Glutamatergic neuron (in vitro differentiated cells): ENCODE measurements at places on chromosomes 7 and 10.

DNA sequence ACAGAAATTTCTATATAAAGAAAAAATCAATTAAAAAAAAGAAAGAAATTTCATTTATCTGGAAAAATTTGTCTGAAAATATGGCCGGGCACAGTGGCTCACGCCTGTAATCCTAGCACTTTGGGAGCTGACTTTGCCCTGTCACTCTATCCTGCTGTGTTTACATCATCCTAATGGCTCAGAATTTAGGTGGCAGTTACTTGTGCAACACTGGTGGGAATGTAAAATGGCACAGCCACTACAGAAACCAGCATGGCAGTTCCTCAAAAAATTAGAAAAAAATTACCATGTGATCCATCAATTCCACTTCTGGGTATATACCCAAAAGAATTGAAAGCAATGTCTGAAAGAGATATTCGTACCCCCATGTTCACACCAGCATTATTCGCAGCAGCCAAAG, 405.2 kb upstream of the AUTS2 start:
- no peak for DNase-seq

GRCh38 chr7:49091519-49091918, 167.2 kb downstream of the CDC14C start:
- DNase-seq = no peak

DNA sequence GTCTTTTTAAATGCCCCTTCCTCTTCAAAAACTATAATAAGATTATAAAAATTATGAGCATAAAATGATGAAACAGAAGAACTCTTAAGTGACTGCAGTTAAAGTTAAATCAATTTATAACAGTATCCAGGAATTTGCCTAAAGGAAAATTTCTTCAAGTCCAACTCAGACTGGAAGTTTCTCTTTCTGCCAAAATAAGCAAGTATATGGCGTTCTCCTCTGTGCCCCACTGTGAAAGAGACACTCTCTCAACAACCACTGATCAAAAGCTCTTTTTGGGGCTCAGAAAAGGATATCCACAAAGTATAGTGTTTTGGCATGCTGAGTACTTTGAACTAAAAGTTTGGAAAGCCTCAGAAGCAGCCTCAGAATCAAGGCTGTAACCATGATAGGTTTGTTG, 139.9 kb downstream of the SKIDA1 start:
- DNase-seq = no peak

GRCh38 chr7:85356916-85357315, 170.1 kb upstream of the SEMA3D start:
- no peak for DNase-seq

- DNase-seq = no peak
These were observed 477.0 kb downstream of the PTPRN2 start for GRCh38 chr7:158110661-158111048.

DNA sequence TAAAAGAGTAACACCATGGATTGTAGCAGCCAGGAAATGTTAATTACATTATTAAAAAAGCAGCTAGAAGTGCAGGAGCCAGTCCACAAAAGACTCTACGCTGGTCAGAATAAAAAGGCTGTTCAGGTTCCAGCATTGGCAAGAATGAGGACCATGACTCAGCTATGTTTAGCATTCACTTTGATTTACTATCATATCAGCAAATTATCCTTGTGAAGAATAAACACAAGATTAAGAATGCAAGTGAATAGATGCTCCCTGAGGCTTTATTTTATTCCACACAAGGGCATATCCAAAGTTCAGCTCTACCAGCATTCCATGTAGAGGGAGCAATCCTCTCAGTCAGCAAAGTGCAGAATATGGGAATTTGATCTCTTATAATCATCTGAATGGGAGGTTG, 13.6 kb downstream of the DGKB start:
- DNase-seq = no peak

- no peak for DNase-seq
These were observed 39.0 kb downstream of the ADK start for GRCh38 chr10:74189999-74190421.

DNA sequence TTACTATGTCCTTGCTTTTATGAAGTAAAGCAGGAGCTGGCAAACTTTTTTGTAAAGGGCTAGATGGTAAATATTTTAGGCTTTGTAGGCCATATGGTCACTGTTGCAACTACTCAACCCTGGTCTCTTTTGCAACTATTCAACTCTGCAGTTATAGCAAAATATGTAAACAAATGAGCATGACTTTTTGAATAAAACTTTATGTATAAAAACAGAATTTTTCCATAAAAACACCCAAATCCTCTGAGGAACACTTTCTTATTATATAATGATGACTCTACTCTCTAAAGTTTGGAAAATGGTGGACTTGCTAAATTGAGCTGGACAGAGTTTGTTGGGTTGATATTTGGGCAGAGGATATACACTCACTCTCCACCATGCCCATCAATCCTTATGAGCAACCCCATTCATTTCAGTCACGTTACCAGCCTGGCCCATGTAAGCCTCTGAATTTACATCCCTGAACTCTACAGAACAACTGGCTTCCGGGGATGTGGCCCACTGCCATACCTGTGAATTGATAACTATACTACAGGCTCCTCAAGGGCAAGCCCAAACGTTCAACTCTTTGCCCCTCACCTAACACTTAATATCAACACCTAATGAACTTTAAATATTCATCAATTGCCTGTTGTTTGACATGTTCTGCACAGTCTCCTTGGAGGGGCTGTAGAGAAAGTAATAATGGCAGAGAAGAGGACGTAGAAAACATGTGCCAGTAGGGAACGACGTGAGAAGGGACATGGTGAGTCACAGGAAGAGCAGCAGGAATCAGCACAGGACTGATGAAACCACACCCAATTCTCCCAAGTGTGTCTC, 37.6 kb downstream of the SGMS1 start:
- no peak for DNase-seq

- no peak for DNase-seq
These were observed 4.5 kb upstream of the GATA3 start for GRCh38 chr10:8049865-8050555.

DNA sequence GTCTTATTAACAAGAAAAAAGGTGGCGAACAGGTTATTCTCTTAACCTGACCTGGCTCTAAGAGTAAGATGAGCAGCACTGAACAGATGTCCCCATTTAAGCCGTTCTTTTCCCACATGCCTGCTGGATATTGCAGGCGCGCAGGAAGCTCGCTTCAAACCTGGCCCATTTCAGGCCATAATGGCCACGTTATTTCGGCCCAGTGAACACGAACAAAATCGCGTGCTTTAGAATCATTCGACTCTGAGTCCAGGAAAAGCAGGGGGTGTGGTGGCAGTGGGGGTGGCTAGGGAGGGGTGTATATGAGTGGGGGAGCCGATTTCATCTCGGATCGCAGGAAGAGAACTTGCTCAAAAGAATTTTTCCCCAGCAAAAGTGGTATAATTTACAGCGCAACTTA, 6.6 kb upstream of the SP8 start:
- no peak for DNase-seq

DNA sequence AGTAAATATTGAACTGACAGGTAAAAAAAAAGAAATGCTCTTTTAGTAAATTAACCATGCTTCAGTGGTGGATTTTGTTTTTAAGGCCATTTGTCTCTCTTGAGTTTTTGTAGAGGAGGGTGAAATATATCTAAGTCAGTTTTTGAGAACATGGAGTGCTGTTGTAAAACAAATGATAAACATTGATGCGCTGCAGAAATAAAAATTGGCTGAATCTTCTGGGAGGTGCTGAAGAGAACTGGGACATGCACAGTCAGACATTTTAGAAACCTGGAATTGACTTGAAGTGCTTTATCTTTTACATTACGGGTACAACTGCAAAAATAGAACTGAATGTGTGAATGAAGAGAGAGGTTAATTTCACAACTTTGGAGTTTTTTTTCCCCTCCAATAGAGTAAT, 203.0 kb upstream of the HDAC9 start:
- no peak for DNase-seq

DNA sequence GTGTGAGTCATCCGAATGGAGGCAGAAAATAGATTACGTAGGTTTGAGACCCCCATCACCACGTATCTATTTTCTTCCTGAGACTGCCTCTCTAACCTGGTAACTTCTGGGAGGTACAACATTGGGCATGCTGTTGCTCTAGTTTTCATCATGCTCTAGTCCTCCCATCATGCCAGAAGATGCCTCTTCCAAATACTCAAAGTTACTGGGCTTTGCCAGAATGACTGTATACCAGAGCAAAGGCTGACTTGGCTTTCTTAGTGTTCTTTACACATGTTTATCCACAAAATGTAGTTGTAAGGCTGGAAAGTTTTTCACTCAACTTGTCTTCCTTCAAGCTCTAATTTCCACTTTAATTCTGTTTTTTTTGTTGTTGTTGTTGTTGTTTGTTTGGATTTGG, 370.5 kb downstream of the MDFIC start:
- no peak for DNase-seq
